ENCODE measurements at places on chromosomes 1 and 21.

GRCh38 chr21:46159841-46160656, 4.7 kb upstream of the FTCD start:
- no peak for DNase-seq

DNA sequence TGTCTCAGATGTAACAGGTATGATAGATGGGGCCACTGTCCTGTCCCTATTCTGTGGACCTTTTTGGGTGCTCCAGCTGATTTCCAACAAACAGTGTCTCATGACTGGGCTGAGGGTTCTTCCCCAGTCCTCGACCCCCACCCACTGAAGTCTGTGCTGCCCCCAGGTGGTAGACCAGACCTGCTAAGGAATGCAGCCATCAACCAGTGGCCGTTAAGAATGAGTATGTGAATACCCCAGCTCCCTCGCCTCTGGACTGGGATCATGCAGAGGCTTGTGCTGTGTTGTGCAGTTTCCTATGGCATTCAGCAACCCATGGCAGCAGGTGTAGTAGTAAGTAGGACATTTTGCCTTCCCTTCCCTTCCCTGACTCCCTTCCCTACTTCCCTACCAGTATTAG, 183.1 kb upstream of the KAZN start:
- no peak for DNase-seq

GRCh38 chr1:70518106-70518505, 107.0 kb downstream of the CTH start:
- no peak for DNase-seq

DNA sequence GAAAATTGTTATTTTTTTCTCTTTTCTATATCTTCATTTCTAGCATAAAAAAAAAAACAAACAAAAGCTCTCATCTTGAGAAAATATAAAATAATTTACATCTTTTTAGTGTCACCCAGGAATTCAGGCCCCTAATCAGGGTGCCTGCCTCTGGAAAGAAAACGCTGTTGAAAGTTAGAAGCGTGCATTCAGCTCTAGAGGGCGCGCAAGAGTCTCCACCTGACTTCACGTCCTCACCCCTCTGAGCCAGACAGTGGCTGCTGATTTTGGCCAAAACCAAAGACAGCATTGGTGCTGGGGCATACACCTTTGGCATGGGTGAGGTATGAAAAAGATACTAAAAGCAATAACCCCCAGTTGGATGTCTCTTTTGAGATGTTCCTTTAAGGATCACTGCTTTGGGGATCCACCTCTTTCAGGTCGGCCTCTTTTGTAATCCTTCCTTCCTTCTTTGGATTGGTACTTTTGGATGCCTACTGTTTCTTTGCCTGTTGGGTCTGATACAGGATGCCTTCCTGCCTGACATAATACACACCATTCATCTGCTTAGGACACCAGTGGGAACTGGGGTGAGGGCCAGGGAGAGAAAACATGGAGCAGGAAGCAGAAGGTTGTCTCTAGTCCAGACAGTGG, 77.6 kb upstream of the CHRM3 start:
- peak; percentile 76 for DNase-seq

- no peak for DNase-seq
Measured at GRCh38 chr21:34900376-34900775, 148.7 kb downstream of the RUNX1 start.

DNA sequence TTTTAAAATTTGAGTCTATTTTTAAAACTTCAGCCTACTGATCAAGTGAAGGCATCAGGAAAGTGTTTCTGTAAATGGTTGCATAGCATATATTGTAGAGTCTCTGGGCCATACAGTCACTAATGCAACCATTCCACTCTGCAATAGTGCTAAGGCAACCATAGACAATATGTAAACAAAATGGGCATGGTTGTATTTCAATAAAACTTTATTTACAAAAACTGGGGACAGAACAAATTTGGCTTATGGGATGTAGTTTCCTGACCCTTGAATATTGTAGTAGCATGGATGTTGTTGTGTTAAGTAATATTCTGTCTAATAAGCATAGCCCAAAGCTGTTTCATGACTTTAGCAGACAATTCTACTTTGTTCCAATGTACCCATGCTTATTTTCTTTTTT, 117.7 kb downstream of the GRIK1 start:
- DNase-seq, result no peak

- peak; percentile 64 for DNase-seq
Measured at GRCh38 chr1:154760469-154760933, 109.6 kb downstream of the KCNN3 start.

- DNase-seq, result peak; percentile 50
Measured at GRCh38 chr1:202998836-202999750, 8.1 kb upstream of the TMEM183A start.

DNA sequence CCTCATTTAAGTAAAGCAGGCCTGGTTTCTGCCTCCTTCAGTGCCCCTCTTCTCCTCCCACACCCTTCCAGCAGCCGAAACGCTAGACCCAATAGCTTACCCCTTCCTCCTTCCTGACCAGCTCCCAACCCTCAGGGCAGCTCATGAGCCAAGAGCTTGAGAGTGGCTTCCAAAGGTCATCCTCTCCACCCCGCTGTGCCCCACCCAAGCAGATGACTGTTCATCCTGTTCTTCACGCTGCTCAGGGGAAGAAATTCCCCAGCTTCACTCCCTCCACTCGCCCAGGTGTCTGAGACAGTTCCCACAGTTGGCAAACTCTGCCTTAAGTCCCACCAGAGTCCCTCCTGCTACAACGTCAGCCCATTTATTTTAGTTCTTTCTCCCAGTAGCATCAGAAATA, 23.4 kb downstream of the ARHGEF19 start:
- no peak for DNase-seq

- no peak for DNase-seq
Measured at GRCh38 chr1:970242-970972, 4.1 kb downstream of the PLEKHN1 start.

DNA sequence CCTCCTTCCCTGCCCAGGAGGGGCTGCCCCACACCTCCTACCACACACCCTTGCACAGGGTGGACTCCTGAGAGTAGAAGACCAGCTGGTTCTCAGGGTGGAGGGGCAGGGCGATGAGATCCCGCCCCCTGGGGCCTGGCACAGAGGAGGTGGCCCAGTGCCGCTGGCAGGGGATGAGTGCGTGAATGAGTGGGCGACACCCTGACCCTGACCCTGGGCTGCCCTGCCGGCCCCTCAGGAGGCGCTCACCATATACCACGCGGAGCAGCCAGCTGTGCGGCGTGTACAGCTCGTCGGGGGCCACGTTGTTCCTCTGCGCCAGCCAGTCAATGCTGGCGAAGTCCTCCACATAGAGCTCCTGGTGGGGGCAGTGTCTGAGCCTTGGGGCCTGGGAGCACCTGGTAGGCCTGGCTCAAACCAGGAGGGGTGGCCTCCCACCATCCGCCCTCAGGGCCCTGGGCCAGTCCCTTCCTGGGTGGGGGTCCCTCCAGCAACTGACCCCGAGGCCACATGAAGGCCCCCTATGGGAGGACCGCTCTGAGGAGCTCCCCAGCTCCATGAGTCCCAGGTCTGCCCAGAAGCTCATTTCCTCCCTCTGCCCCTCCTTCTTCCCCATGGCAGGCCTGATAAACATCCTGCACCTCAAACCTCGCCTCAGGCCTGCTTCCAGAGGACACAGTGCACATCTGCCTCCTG, 13.0 kb downstream of the LSS start:
- DNase-seq, result no peak

- no peak for DNase-seq
Measured at GRCh38 chr21:26553898-26554297, 19.2 kb downstream of the CYYR1 start.

DNA sequence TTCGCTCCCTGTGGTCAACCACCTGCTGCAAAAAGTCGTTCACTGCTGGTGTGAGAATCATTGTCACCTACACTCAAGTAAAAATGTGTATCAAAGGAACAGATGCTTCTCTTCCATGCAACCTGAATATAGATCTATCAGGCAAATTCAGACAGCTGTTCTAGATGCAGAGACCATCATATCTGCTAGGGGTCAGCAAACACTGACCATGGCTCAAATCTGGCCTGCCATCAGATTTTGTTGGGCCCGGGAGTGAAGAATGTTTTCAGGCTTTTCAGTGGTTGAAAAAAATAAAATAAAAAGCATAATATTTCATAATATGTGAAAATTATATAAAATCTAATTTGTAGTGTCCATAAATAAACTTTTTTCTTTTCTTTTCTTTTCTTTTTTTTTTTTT, 199.6 kb downstream of the RGS7 start:
- DNase-seq, result no peak

GRCh38 chr1:151287767-151288500, 5.8 kb downstream of the ZNF687 start:
- no peak for DNase-seq
